ENCODE measurements at places on chromosomes 7 and 10.

GRCh38 chr10:30705625-30706149 lies 76.1 kb upstream of the LYZL2 start:
- DNase-seq: no peak

DNA sequence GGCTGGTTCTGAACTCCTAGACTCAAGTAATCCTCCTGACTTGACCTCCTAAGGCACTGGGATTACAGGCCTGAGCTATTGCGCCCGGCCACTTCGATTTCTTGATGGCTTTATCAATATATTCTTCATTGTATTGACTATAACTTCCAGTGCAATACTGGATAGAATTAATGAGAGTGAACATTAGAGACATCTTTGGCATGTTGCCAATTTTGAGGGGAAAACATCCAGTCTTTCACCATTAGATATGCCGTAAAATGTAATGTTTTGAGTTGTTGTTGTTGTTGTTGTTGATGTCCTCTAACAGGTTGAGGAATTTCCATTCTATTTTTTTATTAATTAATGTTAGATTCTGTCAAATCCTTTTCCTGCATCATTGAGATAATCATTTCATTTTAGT lies 578.9 kb downstream of the ZWINT start:
- no peak for DNase-seq

- DNase-seq: no peak
These were observed 5.5 kb upstream of the H2AZ2 start for GRCh38 chr7:44853391-44853790.

DNA sequence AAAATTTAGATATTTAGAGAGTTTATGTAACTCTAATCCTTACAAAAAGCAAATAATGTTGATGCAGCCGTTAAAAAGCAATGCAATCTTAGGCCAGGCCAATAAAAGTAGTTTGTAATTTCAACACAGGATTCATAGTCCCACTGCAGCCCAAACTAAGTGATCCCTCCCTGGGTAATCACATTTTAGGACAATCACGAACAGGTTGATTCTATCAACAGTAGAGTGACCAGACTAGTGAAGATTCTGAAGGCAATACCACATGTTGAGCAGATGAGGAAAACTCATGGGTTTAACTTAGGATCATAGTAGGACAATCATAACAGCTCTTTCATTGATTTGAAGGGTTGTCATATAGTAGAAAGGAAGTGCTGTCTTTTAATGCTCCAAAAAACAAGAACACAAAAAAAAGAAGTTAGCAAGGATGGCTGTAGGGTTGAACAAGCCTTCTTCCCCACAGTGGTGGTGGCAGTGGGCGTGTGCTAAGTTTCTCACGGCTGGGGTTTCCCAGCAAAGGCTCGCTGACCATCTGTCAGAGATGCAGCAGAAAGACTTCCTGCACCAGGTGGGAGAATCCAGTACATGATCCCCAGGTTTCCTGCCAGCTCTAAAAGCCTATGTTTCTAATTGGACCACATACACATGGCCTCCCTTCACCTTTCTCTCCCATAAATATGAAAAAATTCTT lies 212.2 kb downstream of the CHRM2 start:
- no peak for DNase-seq

DNA sequence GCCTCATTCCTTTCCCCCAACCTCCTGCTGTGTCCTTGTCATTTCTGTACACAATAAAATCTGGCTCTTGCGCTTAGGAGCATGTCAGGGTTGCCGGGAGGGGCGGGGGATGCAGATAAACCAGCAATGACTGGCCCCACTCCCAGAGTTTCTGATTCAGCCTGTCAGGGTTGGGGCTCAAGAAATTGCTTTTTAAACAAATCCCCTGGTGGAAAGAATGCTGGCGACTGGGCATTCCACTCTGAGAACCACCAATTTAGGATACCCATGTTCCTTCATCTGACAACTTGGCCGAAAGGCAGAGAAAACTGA lies 376.4 kb downstream of the TCERG1L start:
- DNase-seq: no peak

DNA sequence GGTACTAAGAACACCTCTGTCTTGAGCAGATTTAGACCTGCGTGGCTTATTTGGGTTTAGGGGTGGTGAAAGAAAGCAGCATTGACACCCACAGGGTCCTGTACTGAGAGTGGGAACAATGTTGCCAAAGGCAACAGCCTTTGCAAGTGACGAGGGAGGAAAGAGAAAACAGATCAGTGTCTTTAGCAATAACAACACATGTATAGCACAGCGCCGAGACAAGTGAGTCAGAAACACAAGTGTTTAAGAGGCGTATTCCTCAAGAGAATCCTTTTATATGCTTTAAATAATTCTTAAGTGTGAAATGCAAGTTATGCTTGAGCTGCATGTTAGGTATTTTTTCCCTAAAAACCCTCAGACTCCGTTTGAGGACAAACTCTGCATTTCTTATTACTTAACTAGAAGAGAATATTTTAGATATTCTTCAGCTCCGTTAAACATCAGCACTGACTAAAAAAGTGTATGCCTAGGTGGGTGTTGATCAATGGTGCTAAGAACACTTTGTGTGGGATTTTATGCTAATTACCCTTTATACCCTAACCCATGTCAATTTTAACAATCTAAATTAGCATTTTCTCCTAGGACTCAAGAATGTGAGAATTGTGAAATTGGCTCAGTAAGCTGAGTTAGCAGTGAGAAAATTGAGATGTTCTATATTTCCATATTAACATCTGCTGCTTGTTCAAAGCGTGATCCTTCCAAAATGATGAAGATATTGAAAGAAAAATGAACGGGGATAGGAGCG lies 1095.4 kb upstream of the CELF2 start:
- no peak for DNase-seq

DNA sequence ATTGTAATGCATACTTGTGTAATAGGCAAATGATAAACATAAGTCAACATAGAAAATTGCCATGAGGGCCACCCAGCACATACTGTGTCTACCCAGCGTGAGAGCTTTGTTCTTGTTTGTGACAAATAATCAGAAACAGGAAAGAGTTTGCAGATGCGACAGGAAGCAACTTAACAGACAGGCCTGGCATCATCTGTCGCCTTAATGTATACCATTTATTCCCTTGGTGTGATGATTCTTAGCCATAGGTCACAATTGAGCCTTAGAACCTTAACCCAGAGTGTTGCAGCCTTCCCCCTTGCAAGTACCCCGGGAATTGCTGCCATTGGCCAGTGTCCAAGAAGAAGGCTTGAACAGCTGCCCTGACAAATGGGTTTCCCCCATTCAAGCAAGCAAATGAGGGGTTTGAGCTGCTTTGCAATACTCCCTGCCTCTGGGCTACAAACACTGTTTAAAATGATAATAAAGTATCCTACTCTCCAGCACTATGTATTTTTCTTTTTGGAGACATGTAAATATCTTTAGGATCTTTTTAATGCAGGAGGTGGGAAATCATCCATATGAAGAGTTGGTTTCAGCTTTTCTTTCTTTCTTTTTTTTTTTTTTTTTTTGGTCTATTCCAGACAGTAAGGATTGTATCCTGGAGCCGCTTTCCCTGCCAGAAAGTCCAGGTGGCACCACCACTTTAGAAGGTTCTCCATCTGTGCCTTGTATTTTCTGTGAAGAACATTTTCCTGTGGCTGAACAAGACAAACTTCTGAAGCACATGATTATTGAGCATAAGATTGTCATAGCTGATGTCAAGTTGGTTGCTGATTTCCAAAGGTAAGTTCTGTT lies 80.0 kb downstream of the ZNF277 start:
- DNase-seq: no peak

- DNase-seq: no peak
These were observed 1.1 kb upstream of the LARP4B start for GRCh38 chr10:932589-932988.

DNA sequence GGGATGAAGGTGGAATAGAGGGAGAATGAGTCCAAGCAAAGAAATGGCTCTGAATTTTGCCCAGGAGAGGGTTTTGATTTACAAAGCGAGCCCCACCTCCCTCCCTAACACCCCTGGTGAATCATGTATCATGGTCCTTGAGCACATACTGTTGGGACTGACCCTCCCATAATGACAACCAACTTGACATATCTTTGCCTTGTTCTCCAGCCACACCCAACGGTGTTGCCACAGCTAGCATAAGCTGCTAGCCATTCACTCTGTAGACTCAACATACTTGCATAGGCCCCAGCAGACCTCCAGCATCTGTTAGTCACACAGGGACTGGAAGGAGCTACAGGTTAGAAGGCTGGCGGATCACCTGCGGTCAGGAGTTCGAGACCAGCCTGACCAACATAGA lies 538.5 kb downstream of the KCNMA1 start:
- DNase-seq: no peak

GRCh38 chr7:37150180-37150579 lies 298.5 kb downstream of the ELMO1 start:
- DNase-seq: no peak

- DNase-seq: no peak
These were observed 78.6 kb upstream of the GLI3 start for GRCh38 chr7:42315631-42316030.

All from tibial nerve (tissue), 4 donors.